NCI-H460 (cell line): ENCODE measurements at places on chromosomes 1 and 21.

GRCh38 chr1:54781023-54781723 is 16.9 kb upstream of the PARS2 start:
- DNase-seq, result no peak

DNA sequence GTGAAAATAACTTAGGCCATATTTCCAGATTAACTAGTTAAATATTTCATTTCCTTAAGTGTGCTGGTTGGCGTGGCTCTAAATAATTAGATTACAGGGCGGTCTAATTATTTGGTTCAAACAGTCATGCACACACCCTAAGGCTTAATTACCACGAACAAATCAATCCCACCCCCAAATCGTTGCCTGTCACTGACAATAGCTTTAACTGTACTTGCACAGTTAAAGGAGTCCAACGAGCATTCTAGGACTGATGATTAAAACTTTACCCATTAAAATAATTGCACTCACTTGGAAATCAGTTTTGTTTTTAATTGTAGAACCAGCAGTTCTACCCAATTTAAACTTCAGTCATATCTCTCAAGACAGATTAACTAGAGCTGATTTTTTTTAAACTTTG is 1.5 kb upstream of the POU2F1 start:
- DNase-seq, result no peak

DNA sequence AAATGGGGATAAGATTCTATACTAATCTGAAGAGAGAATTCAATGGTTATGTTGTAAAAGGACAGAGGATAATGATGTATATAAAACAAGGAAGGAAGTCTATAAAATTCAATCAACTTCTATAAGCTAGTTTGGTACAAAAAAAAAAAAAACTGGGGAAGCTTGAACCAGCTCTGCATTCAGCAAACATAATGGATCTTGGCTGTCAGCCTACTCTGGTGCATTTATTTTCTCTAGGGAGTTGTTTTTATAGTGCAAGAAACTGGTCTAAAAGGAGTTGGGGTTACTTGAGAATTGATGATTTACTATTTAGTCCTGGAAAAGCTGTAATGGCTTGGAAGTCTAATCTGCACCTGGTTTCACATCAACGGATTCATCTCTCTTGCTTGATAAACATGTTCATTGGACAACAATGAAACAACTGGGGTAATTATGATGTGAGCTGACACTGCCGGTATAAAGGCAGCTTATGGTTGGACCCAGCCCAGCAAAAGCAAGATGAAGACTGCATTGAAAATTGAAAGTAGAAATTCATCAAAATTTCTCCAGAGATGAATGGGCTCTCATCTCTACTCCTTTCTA is 199.4 kb upstream of the NRIP1 start:
- no peak for DNase-seq

DNA sequence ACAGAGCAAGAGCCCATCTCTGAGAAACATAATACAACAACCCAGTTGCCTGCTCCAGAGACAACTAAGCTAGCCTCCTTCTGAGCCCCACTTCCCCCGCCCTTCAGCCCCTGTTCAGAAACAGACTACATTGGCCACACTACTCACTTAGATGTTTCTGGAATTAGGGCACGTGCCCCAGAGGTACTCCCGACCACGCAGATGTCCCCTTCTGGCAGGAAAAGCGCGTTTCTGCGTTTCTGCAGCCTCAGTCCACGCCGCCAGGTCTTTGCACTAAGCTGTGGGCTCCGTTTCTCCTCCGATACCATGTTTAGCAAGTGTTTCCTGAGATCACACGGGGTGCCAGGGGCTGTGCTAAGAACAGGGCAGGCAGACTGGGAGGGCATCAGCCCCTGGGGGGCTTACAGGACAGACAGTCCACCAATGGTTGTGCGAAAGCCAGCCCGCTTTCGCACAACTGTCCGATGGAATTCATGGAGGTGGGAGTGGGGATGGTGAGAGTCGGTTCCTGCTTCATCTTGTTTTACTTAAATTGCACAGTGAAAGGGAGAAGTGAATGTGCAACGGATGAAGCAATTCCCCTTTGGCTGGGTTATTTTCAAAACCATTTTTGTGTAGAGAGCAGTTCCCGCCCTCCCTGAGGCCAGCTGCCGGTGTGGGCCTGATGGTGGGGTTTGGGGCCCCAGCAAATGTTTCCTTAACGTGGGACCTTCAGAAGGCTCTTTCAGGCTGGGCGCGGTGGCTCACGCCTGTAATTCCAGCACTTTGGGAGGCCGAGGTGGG is 2.7 kb downstream of the PIK3CD start:
- DNase-seq, result no peak

GRCh38 chr1:47172782-47173181 is 17.1 kb downstream of the PDZK1IP1 start:
- DNase-seq, result no peak
